Osteoblast (primary cell): ENCODE measurements at places on chromosomes 6 and 20. TPM values are rescaled to one million over a fixed set of nuclear protein-coding genes. Genes with fewer than 3 reads are reported as not detected.

DNA sequence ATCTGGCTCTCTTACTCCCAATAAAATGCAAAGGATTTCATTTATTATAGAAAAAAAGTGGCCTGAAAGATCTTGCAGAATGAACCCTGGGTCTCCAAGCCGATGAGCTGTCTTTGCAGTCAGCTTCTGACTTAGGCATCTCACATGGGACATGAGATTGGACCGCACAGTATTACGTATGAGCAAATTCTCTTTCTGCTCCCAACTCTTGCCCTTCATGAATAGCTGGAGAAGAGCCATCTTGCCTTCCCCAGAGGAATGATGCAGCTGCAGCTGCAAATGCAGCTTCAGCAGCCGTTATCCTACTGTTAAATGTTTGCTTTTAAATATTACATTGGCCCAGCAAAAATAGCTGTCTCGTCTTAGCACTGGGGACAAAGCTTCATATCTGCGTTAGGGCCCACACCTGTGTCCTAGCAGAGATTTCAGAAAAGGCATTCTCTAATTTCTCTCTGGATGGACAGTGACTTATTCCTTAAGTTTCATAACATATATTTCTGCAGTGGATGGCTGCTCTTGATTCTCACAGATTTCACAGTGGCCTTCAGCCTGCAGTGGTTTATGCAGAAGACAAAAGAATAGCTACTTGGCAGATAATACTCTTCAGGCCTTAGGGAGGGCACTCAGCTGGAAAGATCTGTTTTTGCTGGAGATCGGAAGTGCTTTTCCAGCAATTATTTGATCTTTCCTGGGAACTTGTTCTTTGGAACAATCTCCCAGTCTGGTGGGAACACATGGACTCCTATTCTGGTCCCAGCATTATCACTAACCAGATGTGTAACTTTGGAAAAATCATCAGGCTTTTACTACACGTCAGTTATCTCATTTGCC is 129.2 kb downstream of the FYN start:
- peak; percentile 90 for DNase-seq

DNA sequence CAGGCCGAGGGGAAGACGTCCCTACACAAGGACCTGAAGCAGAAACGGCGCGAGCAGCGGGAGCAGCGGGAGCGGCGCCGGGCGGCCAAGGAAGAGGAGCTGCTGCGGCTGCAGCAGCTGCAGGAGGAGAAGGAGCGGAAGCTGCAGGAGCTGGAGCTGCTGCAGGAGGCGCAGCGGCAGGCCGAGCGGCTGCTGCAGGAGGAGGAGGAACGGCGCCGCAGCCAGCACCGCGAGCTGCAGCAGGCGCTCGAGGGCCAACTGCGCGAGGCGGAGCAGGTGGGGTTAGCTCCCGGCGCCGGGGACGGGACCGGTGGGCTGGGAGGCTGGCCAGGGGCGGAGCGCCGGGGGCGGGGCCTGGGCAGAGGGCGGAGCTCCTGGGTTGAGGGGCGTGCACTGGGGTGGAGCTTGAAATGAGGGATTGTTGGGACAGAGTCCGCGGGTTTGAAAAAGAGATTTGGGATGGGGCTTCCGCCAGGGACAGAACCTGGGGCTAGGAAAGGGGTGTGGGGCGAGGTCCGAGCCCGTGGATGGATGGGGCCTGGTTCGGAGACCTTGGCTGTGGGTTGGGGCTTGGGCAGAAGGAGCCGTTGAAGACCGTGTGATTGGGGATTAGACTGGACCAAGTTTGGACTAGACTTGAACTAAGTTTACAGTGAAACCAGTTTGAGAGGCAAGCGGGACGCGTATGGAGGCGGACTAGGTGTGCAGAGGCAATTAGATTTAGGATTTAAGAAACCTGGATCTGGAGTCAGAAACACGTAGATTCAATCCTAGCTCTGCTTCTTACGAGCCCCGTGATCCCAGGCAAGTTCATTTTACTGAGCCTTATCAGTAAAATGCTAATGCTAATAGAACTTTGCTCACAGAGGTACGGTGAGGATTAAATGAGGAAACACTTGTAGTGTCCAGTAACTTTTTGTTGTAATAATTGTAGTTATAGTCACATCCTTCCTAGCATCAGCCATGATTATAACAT is 20.9 kb downstream of the DEF6 start:
- peak; percentile 98 for DNase-seq

- peak; percentile 86 for DNase-seq
Measured at GRCh38 chr6:112037783-112038216, 16.1 kb upstream of the CCN6 start.

Gene ZBTB12
- total RNA-seq: 2.1 and 3.6 TPM in 2 replicates
